ENCODE measurements at places on chromosomes 2 and 18.

- DNase-seq = peak; percentile 91
Measured at GRCh38 chr18:39840406-39840805, 2114.6 kb upstream of the PIK3C3 start.

- DNase-seq = no peak
Measured at GRCh38 chr2:24164416-24164973, 10.4 kb upstream of the FAM228A start.

DNA sequence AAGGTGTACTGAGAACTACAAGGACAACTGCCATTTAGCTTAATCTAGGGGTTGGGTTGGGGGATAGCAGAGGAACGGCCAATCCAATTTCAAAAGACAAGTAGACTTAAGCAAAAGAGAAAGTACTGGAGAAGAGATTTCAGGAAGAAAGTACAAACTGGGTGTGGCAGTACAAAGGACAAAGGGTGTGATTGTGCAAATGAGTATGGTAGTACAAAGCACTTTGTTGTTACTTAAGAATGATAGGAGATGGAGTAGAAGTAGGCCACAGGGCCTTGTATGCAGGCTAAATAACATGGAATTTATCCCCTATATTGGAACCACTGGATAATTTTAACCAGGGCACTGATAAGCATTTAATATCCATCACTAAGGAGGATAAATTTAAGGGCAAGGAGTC is 4.7 kb upstream of the ORC2 start:
- no peak for DNase-seq

DNA sequence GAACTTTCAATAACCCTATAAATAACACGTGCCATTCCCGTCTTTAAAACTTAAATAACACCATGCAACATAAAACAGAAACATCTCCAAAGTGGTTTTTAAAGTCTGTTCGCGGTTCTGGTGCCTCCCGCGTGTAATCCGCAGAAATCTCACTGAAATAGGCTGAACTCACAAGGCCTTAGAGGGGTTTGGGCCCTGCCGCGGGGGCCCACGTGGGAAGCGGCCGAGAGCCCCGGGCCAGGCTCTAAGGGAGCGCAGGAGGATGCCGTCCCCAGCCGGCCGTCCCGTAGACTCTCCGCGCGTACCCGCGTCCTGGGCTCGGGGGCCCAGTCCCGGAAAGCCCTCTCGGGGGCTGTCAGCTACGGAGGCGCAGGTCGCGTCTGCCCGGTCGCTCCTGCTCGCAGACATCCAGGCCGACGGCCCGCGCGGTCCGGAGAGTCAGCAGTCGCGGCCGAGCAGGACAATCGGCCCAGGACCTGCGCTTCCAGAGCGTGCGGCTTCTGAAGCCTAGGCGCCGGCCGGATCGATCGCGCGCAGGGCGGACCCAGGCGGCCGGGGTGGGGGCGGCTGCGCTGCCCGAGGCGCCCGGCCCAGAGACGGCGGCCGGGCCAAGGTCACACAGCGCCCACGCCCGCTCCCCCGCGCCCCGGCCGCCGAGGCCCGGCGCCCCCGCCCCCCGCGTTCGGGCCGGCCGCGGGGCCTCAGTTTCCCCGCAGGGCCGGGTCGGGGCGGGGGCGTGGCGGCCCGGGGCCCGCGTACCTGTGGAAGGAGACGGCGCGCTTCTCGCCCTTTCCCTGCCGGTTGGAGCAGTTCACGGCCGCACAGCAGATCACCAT is 558 bp downstream of the THAP4 start:
- DNase-seq = peak; percentile 32

- DNase-seq = no peak
Measured at GRCh38 chr2:58110765-58111164, 64.2 kb downstream of the VRK2 start.

- peak; percentile 83 for DNase-seq
Measured at GRCh38 chr2:151111599-151112278, 149.9 kb downstream of the RBM43 start.

DNA sequence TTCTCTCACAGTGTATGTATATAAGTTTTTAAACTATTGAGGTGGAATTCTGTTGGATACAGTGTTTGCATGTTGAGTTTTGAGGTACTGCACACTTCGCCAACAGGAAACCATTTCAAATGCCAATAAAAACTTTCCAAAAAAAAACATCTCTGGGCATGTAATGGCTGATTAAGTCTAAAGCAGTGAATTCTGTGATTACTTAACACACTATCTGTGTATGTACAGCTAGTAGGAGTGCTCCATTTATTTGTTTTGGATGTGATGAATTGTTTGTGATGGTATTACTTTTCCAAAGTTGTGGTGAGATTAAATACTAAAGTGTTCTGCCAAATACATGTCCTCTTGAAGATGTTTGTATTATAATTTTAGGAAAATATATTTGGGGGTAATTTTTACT is 31.1 kb downstream of the MMADHC start:
- DNase-seq = no peak

DNA sequence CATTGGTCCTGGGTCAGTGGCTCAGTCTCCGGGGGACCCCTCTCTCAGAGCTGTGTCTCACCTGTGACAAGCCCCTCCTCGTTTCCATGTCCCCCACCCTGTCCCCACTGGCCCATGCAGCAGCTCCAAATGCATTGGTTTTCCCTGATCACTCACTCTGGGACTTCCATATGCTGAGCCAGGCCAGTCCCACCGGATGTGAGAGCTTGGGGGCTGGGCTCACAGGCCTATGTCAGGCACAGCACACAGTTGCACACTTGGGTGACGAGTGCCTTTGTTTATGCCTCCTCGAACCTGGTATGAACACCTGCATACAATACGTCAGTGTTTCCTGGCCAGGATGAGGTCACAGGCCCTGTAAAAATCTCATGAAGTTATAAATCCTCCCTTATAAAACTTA is 232.5 kb downstream of the TFCP2L1 start:
- DNase-seq = no peak

- peak; percentile 31 for DNase-seq
Measured at GRCh38 chr2:144890828-144891227, 370.9 kb upstream of the ZEB2 start.

DNA sequence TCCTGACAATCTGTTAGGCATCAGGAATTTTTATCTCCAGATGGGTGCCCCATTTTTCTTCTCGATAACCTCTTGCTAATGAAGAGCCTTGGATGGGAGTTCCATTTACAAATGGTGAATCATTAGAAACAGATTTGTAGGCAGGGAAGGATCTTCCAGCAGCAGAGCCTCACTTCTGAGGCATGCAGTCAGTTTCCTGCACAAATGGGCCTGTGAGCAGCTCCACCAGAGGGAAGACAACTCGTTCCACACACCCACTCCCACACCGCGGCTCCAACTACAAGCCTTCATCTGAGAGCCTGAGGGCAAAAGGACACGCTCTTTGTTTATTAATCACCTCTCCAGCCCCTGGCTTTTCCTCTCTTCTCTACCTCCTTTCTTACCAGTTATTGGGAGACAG is 108.5 kb downstream of the CTAGE1 start:
- peak; percentile 41 for DNase-seq

- peak; percentile 69 for DNase-seq
Measured at GRCh38 chr2:208320686-208321085, 54.6 kb downstream of the PIKFYVE start.

GRCh38 chr18:62637807-62638687 is 77.3 kb upstream of the PHLPP1 start:
- DNase-seq = no peak

DNA sequence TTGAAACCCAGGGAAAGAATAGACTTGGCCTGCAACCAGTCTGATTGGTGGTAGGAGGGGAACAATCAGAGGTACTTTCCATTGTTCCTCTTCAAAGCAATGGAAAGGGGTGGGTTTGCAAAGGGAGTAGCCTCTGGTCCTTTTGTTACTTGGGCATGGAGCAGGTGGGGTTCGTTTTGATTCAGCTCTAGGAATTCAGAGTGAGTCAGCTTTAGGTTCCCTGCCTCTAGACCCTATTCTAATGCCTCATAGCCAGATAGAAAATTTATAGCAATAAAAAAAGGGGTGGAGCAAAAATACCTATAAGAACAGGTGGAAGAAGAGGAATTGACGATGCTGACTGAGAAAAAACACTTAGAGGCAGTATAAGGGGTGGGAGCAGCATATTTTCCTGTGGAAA is 636.4 kb downstream of the PLCL1 start:
- DNase-seq = no peak

DNA sequence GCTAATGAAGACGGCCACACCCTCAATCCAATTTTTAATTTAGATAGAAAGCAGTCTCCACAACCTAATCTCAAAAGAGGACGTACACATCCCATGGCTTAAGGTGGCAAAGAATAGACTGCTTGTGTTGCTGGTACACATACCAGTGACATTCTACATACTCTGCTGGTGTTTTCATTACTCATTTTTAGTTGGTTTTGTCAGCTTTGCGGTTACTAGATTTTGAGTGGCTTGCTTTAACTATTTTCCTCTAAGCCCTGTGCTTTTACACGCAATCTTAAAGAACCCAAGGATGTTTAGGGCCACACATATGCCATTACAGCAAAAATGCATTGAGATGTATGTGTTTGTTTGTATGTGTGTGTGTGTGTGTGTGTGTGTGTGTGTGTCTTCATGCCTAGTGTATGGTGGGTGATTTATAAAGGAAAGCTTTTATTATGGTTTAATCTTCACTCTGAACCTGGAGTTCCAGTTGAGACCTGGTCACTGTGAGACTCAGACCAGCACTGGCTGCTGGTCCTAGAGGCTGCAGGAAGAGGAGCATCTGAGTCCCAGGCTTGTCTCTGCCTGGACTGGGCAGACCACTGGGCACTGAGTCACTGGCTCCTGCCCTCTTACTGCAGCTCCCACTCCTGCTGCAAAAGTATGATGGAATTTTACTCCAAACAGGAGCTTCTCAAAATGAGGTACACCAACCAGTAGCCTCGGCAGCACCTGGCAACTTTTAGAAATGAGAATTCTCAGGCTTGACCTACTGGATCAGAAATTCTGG is 415.9 kb downstream of the NBAS start:
- no peak for DNase-seq
